ENCODE measurements at places on chromosomes 11 and 22.
A peak's percentile ranks its signal among the peaks of the same experiment; 100 is the strongest.

- peak; percentile 81 for DNase-seq
Observed at GRCh38 chr11:18012906-18013781, at the start of gene SERGEF. TSS of gene SERGEF (minus strand) at chr11:18013047. CDS start at chr11:18013010, 37 bp downstream.

GRCh38 chr11:65730461-65730860, 9.9 kb upstream of the RNASEH2C start:
- no peak for DNase-seq

- peak; percentile 91 for DNase-seq
Observed at GRCh38 chr11:2202071-2202899, 30.7 kb upstream of the TH start.

DNA sequence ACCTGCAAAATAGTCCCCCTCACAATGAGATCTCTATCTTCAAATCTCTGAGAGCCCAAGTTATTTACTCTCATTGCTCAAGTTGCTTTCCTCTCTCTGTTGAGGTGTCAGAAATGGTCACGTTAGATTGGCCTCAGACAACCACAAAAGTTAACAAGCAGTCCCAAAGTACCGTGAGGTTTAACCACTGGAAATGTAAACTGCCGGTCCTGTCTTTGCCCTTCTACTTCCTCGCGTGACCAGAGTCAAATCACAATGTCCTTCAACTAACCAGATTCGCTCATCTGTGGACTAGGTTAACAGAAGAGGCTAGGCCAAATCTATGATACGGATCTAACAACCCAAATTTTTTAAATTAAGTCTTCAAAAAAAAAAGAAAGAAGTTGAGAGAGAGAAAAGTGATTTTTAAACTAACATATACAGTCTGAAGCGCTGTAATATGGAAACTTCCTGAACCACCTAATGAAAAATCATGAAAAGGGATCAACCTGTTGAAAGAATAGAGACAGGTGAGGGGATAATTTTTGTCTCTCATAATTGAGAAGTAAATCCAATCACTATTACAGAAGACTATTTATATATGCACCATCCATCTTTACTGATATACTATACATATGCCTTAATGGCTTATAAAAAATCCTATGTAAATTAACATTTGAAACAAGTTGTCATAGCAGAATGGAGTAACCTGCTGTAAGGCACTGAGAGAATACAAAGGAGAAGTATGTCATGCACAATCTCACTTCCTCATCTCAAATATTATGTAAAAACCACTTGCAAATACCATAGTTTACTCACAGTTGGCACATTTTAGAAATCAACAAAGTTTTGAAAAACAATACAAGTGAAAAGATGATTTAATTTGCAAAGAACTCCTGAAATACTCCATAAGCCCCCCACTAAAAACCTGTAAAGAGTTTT, 3.3 kb upstream of the JAML start:
- DNase-seq = no peak

GRCh38 chr11:45423036-45423435, 136.9 kb upstream of the SYT13 start:
- DNase-seq = no peak

GRCh38 chr11:26622181-26622580, 50.1 kb upstream of the MUC15 start:
- no peak for DNase-seq

- DNase-seq = peak; percentile 17
Observed at GRCh38 chr11:16001899-16002426, 354.4 kb downstream of the SOX6 start.

GRCh38 chr11:10993186-10993585, 135.3 kb upstream of the ZBED5 start:
- no peak for DNase-seq

DNA sequence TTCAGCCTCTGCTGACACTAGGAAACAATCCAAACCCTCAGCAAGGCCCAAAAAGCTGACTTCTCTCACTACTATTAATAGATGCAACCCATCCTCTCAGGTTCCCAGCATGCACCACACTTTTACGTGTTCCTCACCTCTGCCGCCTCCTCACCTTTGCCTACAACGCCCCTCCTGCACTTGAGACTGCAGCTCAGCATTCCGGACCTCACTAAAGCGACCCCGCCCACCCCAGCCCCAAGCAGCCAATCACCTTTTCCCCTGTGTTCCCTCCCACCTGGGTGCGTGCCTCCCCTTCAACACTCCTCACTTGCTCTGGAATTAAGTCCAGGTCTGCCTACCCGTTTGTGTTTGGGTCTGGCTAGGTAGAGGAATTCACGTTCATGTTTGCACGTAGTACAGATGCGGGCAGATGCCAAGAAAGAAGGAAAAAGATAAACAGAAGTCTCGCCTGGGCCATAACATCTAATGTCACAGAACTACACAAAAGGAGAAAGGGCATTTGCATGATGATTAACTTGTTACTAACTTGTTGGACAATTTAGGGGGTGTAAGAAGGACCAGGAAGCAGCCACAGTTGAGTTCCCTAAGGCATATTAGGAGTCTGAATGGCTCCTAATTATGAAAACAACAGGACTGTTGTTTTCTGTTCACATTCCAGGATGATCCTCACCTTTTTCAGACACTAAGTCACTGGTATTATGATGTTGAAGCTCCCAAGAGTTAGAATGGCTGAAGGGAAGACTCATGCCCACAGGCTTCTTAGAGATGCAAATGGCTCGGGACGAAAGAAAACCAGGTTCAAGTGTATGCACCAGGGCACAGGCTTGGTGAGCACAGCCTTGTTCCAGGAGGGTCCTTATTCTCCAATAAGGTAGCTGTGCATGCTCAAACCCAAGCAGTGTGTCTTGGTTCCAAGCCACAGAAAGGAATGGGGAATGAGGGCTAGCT, 102.2 kb downstream of the MICAL3 start:
- DNase-seq = peak; percentile 76

GRCh38 chr11:108909921-108910320, 245.1 kb downstream of the DDX10 start:
- no peak for DNase-seq

DNA sequence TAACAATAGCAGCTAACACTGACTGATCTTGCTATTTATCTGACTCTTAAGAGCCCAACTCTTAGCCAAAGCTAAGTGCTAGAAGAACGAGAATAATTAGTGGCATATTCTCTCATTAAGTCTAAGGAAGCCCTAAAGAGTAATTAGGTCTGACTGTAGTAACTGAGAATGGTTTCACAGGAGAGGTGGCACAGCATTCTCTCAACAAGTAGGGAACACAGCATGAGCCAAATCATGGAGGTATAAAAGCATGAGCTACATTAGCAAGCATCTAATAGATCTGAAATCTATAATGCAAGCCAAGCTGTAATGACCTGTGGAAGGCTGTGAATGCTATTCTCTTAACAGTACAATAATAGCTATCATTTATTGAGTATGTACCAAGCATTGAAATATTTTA, 230.6 kb downstream of the TTC28 start:
- no peak for DNase-seq

DNA sequence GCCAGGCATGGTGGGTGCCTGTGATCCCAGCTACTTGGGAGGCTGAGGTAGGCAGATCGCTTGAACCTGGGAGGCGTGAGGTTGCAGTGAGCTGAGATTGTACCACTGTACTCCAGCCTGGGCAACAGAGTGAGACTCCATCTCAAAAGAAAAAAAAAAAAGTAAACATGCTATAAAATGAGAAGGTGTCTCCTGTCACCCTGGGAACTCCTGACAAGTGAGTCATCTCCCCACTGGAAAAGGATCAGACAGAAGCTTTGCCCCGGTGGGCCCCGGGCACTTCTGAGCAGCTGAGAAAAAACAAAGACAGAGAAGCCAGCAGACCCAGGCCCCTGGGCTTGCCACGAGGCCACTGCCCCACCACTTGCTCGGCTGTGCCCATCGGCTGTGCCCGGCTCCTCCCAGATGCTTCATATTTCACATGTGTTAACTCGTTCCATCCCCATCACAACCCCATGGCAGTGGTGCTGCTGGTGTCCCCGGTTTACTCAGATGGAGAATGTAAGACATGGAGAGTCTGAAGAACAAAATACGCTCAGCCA, 22.3 kb downstream of the TTLL1 start:
- DNase-seq = no peak

DNA sequence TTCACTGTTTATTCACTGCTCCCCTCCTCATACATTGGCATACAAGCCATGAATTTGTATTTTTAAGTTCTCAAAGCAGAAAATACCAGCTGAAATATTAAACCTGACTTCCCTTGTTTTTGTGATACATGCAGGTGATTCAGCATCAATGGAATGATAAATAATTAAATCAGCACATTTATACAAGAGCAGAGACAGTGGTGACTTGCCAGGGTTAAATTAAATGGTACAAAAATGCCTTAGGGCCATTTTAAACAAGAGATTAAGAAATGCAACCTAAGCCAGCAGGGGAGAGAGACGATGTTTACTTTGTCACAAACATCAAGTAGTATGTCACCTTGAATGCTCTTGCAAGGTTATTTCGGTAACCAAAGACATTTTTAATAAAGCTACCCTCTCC, 95.9 kb upstream of the DDI1 start:
- DNase-seq = no peak

GRCh38 chr11:110762590-110762989, 50.4 kb upstream of the ARHGAP20 start:
- DNase-seq = no peak

DNA sequence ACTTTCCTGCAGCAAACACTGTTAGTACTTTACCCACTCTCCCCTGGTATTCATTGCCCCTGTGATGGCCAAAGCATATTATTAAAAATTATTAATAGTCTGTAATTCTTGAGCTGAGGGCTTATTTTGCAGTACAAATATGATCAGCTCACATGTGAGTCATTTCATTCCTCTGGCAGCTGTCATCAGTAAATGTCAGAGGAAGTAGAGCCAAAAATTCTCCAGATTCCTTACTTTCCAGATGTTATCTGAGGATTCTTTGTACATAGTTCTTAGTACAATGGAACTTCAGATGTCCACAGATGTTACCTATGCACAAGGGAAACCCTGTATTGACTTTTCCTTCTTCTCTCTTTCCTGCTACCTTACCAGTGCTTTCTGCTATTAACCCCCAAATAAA, 12.5 kb downstream of the OR5B3 start:
- no peak for DNase-seq

DNA sequence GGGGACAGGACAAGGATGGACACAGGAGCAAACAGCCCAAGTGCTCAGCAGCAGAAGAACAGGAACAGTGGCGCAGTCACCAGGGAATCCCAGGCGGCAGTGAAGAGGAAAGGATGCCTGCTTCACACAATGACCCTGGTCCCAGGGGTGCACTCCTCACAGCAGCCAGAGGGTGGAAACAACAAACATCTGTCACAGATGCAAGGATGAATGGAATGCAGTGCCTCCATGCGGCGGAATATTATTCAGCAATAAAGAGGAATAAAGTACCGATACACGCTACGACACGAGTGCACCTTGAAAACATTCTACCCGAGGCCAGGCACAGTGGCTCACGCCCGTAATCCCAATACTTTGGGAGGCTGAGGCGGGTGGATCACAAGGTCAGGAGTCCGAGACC, 12.7 kb downstream of the CSNK1E start:
- no peak for DNase-seq

- DNase-seq = no peak
Observed at GRCh38 chr11:1570001-1570453, 2.0 kb downstream of the DUSP8 start.

DNA sequence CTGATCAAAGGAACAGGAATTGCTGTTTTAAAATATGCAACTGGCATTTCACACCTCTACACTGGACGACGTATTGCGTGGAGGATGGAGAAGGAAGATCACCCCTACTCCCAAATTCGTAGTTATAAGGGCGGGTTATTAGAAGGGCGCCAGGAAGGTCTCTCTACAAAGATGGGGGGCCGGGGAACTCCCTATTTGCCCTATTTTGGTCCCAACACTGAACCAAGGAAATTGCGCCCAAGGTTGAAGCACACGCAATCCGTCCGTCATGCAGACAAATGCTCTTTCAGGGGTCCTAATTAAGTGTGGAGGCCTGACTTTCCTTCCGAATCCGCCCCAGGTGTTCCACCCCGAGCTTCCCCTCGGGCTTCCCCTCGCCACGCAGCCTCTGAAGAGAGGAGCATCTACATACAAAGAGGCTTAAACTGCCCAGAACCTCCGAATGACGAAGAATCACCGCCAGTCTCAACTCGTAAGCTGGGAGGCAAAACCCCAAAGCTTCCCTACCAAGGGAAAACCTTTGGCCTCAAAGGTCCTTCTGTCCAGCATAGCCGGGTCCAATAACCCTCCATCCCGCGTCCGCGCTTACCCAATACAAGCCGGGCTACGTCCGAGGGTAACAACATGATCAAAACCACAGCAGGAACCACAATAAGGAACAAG, 396 bp downstream of the NPAT start:
- no peak for DNase-seq

DNA sequence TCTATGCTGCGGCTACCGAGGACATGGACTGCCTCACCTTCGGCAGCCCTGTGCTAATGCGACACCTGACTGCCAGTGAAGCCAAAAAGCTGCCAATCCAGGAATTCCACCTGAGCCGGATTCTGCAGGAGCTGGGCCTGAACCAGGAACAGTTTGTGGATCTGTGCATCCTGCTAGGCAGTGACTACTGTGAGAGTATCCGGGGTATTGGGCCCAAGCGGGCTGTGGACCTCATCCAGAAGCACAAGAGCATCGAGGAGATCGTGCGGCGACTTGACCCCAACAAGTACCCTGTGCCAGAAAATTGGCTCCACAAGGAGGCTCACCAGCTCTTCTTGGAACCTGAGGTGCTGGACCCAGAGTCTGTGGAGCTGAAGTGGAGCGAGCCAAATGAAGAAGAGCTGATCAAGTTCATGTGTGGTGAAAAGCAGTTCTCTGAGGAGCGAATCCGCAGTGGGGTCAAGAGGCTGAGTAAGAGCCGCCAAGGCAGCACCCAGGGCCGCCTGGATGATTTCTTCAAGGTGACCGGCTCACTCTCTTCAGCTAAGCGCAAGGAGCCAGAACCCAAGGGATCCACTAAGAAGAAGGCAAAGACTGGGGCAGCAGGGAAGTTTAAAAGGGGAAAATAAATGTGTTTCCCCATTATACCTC, 3.3 kb downstream of the FEN1 start:
- no peak for DNase-seq

DNA sequence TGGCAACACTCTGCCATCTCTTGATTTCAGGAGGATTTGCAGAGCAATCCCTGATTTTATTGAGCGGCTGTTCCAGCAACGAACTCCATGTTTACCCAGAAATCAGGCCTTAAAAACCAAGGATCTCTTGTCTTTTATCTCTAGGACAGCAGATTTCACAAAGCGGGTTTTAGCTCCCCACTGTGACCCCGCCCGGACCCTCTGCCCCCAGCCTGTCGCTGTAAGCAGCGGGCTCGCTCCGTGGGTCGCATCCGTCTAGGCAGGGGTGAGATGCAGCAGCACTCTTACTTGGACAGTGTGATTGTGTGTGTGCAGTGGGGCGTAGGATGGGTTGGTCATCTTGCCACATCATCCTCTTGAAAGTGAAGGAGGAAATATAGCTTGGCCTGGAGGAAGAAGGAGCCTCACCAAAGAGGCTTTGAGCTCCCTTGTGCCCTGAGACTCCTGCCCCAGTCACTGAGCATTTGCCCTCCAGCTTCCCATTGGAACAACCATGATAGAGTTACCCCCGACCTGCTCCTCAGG, 189.2 kb upstream of the TBCEL start:
- DNase-seq = no peak

- DNase-seq = no peak
Observed at GRCh38 chr11:88683024-88683423, 345.5 kb upstream of the CTSC start.

GRCh38 chr22:38861170-38861876, 10.7 kb downstream of the CBX6 start:
- no peak for DNase-seq

Data from breast epithelium (tissue), 4 donors.